Activated naive CD4-positive, alpha-beta T cell treated with anti-CD3 and anti-CD28 coated beads, Interleukin-2, amount 50 U/mL, for 16 hours (primary cell): ENCODE measurements at places on chromosomes 2 and 18.

- no peak for DNase-seq
These were observed 62.3 kb downstream of the PSMG2 start for GRCh38 chr18:12765126-12765525.

- no peak for DNase-seq
These were observed 258.9 kb upstream of the FBXO11 start for GRCh38 chr2:48165070-48165753.

DNA sequence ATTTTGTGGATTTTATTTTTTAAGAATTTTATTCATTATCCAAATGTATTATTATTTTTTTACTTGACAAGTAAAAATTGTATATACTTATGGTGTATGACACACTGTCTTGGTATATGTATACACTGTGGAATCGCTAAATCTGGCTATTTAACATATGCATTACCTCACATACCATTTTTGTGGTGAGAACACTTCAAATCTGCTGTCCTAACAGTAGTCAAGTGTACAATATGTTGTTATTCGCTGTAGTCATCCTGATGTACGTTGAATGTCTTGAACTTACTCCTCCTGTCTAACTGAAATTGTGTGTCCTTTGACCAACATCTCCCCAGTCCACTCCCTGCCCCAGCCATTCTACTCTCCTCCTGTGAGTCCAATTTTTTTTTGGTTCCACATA, 153.2 kb upstream of the PTPRM start:
- no peak for DNase-seq

- DNase-seq: no peak
These were observed 401.5 kb downstream of the CNTNAP5 start for GRCh38 chr2:124426625-124427024.

DNA sequence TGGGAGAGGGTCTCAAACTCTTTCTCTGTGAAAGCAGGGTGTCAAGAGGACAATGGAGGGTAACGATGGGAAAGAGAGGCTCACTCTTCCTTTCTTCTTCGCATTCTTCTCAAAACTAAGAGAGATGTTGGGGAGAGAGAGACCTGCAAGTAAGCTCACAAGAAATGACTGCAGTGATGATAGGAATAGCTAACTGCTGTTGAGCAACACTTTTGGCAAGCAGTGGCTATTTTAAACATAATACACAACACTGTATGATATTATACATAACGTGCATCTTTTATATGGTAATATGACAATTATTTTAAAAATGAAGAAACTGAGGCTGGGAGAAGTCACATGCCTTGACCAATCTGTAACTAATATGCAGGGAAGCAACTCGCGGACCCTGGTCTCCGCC, 247.5 kb downstream of the CMPK2 start:
- DNase-seq: no peak

DNA sequence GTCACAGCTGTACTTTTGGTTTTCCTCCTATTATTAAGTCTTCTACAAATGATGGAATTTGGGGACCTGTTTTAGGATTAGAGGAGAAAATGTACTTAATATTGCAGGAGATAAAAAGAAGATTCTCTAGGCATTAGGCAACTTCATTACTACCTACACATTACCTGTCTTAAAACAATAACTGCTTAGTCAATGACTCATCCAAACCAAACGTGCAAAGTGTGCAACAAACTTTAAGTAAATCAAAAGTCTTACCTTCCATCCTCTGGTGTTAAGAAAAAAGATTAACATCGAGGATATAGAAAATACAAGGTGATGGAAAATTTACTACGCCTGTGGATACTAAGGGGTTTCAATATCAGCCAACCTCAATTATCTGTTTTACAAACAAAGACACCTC, 285.3 kb upstream of the KYNU start:
- DNase-seq: no peak

- no peak for DNase-seq
These were observed 1.0 kb downstream of the CYP1B1 start for GRCh38 chr2:38074764-38075506.

GRCh38 chr2:43798300-43798699, 24.5 kb downstream of the DYNC2LI1 start:
- DNase-seq: no peak

DNA sequence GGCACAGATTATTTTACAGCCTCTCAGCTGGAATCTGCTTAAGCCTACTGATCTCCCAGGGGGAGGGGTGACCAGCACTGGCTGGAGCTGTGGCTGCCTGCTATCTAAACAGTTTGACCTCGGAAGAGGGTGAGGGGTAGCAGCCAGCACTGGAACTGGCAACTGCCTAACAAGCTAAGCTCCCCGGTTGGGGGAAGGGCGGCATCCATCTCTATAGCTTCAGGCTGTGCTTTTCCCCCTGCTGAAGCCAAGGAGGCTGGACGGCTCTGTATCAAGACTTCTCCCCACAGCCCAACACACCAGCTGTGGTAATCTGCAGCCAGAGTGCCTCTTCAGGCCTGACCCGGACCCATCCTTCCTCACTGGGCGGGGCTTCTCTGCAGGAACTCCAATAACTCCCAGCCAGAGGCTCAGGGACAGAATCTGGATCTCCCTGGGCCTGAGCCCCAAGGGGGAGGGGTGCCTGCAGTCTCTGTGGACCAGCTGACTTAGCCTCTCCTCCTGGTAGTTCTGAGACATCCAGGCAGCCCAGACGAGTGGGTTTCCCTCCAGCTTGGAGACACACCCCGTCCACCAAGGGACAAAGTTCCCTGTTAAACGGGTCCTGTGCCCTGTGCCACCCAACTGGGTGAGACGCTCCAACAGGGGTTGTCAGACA, 560.2 kb downstream of the LRP1B start:
- DNase-seq: no peak
